ENCODE measurements at places on chromosomes 5 and 9.

GRCh38 chr9:37550781-37551180 is 25.4 kb downstream of the FBXO10 start:
- DNase-seq = no peak

GRCh38 chr9:4864234-4864661 is 71.5 kb downstream of the RCL1 start:
- DNase-seq = no peak

DNA sequence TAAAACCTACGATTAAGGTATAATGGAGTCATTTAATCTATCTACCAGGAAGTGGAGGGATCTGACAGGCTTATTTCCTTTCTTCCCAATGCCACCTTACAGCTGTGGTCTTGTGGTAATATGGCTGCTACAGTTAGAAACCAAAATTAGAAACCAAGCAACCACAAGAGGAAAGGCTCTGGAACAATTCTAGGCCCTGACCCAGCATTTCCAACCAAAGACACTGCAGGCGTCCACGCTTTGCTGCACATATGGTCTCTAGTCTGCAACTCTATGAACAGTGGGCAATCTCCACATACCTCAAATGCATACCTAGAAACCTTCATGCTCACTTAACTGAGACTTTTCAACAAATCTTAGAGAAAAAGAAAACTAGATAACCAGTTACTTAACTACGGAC is 339.1 kb downstream of the NFIB start:
- no peak for DNase-seq

- no peak for DNase-seq
These were observed 154.2 kb upstream of the WWC1 start for GRCh38 chr5:168137265-168137664.

GRCh38 chr9:36337865-36338264 is 62.2 kb downstream of the RNF38 start:
- DNase-seq = no peak

DNA sequence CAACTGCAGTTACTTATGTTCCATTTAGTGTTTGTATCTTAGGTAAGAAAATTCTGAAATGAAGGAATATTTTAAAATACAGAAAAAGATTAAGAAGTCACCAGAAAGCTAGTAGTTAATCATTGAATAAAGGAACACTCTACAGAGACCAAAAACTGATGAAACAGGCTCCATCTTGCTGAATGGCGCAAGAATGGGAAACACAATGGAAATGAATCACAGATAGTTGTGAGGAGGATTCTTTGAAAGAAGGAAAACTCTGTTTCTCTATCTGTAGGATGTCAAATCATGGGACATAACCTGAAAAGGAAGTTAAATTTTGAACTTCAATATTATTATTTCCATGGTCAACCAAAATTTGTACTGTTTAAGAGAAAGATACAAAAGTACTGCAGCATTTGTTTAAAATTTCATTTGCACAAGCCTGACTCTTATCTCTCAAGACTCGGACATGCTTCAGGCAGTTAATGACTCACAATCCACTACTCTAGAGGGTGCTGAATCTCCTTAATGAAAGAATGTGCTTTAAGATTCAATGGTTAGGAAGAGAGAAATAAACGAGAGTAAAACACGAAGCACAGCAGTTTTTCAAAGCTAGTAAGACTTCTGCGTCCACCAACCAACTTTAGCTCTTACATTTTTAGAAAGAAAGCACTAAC is 1064.4 kb upstream of the DMAC1 start:
- DNase-seq = no peak

GRCh38 chr9:89514337-89514736 is 16.4 kb upstream of the SEMA4D start:
- no peak for DNase-seq

- DNase-seq = no peak
These were observed 122.6 kb downstream of the PDE4D start for GRCh38 chr5:59770953-59771352.

GRCh38 chr9:93596399-93596798 is 20.0 kb downstream of the PHF2 start:
- DNase-seq = no peak

DNA sequence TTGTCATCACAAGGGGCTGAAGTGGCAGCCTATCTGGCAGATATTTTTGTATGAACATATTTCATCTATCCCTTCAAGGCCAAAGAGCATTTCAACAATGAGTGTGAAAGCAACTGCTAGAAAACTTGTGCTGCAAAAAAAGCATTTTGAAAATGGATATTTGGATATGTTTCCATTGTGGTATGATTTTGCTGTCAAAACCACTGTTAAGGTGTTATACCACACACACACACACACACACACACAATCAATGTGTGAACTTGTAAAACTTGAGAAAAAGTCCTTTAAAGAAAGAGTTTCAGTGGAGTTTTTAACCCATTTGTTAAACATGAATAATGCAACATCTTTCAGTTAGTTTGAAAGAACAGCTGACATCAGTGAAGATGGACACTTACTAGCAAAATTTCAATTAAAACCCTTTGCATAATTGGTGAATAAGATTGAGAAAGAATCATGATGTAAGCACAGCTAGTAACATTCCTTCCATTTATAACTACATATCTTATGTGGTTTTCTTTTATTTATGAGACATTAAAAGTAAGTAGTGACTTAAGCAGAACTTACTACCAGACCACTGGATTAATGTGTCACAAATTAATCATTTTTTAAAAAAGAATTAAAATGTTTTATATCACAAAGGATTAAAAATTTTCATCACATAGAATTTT is 182.6 kb upstream of the GNA14 start:
- no peak for DNase-seq

- no peak for DNase-seq
These were observed 45.7 kb downstream of the MUSK start for GRCh38 chr9:110714314-110714713.

DNA sequence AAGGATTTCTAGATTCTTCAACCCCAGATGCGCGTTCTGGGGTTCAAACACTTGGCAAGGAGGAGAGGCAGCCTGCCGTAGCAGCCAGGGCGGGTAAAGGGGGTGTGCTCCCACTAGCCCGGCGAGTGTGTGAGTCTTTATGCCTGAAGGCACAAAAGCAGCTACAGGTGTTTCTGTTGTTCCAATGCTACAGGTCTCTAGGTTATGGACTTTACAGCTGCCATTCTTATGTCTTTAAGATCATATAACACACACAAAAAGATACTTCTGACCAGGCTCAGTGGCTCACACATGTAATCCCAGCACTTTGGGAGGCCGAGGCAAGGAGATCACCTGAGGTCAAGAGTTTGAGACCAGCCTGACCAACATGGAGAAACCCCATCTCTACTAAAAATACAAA is 133.6 kb upstream of the RETREG1 start:
- no peak for DNase-seq

GRCh38 chr5:52024359-52024758 is 641.1 kb downstream of the ISL1 start:
- no peak for DNase-seq

- no peak for DNase-seq
These were observed 63.4 kb downstream of the MVB12B start for GRCh38 chr9:126389992-126390391.

- no peak for DNase-seq
These were observed 301.5 kb upstream of the CCNG1 start for GRCh38 chr5:163135849-163136248.

DNA sequence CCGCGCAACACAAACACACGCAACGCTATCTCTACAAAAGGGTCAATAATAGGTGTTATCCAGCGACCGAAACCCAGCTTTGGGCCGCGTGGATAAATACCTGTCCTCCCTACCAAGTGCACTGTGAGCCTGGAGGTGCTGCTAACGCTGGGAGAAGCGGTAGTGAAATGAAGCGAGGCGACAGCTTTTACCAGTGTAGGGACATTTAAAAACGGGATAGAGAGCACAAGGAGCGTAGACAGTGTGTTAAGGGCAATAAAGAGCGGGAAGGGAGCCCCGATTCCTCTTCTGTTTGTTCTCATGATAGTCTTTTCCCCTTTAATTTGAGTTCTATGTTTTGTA is 421 bp upstream of the DEPDC1B start:
- DNase-seq = no peak

GRCh38 chr9:119986205-119986604 is 593.8 kb downstream of the CDK5RAP2 start:
- no peak for DNase-seq

DNA sequence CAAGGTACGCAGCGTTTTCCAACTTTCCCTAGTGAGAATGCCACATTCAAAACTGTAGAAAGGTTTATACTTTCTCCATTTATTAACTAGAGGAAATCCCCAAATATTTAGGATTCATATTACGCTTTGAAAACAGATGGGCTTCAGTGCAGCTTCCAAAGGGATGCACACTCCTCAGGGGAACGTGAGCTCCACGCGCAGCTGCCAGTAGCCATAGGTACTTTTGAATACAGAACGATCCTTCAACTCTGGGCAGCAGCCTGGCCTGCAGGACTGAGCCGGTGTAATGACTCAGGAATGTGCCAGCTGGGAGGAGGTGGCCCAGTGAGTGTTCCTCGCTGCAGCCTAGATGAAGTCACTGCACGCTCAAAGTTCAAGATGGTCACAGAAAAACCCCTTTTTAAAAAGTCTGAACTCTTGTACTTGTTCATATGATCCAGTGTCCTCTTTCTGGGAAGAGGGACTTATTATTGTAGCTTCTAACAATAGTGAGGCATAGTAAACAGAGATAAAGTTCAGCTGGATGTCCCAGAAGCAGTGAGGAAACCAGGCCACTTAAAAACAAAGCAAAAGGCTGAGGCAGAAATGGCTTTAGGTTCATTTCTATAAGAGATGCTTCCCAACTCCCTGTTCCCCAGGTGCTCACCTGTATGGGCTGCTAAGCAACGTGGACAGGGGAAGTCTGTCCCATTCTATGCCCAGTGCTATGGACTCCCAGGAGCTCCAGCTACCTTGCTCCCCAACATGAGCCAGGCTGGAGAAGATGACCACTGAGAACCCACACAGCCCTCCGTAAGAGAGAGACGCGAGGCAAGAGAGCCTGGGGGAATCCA is 130.0 kb downstream of the LHFPL2 start:
- DNase-seq = no peak

DNA sequence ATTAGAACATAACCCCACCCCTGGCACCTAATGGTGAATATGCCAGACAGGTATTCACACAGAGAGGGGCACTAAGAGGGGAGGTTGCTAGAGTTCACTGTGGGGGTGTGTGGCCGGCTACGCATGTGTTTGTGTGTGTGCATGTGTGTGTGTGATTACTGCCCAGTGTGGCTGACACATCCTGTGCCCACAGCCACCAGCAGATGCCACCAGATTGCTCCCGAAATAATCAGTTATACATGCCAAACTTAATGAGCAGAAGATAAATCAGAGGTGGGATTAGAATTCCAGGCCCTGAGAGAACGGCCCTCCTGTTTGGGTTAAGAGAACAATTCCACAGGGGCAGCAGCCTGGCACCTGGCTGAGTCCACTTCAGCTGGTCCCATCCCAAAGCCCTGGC is 91.8 kb upstream of the TBCA start:
- no peak for DNase-seq

DNA sequence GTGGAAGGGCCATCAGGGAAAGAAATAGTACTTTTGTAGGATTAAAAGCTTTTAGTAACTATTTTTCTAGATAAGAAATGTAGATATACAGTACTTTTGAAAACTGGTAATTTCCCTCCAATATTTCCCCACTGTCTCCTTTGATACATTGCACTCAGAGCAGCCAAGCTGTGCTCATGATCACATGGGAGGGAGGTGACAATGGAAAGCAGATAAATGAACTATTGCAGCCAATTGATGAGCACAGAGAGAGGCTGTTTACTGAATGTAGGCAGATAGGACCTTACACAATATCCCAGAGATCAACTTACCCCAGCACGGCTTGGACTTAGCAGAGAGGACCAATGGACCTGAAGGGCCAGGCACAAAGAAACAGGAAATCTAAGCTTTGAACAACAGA is 178.0 kb upstream of the NREP start:
- DNase-seq = no peak

DNA sequence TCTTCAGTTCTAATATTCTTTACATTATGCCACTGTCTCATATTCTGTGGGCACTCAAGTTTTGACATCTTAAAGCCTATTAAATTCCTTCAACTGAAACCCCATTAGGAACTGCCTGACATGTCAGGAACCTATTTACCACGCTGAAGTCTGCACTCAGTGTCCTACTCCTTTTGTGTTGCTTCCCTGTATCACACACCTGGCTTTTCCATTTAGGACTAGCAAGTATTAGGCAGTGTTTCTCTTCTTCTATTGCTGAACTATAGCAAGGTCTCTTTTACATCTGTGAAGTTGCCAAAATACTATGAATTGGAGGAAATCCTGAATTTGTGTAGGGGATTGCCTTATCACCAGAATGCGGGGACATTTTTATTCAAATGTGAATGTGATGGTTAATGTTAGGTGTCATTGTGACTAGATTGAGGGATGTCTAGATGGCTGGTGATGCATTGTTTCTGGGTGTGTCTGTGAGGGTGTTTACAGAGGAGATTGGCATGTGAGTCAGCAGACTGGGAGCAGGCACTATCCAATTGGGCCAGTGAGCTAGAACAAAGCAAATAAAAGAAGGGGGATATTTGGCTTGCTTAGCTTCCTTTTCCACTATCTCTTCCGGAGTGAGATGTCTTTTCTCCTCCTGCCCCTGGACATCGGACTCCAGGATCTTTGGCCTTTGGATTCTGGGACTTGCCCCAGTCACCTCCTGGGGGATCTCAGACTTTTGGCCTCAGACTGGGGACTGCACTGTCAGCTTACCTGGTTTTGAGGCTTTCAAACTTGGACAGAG is 21.2 kb upstream of the VCAN start:
- DNase-seq = no peak

DNA sequence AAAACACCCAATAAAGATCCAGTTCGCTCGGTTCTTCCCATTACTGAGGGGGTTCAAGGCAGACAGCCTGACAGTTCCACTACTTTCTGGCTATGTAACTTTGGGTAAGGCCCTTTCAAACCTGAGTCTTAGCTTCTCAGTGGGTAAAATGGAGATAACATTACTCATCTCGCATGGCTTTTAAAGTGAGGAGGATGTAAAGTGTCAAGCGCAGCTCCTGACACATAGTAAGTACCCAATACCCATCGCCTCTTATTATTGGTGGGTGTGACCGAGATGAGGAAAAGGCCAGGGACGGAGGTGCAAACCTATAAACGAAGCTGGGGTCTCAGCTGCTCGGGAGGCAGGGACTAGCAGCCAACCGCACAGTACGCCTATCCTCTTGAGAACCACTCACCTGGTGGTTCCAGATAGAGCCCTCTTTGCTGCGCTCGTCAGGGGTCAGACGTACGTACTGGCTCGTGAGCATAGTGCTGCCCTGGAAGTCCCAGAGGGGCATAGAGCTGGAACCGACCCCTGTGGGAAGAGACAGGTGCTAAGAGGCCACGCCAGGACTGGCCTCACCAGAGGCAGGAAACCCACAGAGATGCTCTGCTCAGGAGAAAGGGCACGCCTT is 584 bp downstream of the LMAN2 start:
- DNase-seq = no peak

- DNase-seq = no peak
These were observed 115.4 kb downstream of the ZNF608 start for GRCh38 chr5:124630767-124631704.

GRCh38 chr5:142749321-142749720 is 20.9 kb upstream of the ARHGAP26 start:
- DNase-seq = no peak

GRCh38 chr9:87677776-87678587 is 47.9 kb upstream of the CTSL start:
- DNase-seq = no peak

GRCh38 chr9:90921104-90921503 is 119.5 kb downstream of the SYK start:
- DNase-seq = no peak

All from stimulated activated CD4-positive, alpha-beta T cell treated with anti-CD3 and anti-CD28 coated beads, Interleukin-12 subunit alpha, Interleukin-12 subunit beta, amount 100 ng/mL, for 4 hours (primary cell).